WERI-Rb-1 (cell line): ENCODE measurements at places on chromosomes 3 and 15.

- DNase-seq = no peak
Measured at GRCh38 chr3:196793246-196793645, 53.6 kb downstream of the PAK2 start.

DNA sequence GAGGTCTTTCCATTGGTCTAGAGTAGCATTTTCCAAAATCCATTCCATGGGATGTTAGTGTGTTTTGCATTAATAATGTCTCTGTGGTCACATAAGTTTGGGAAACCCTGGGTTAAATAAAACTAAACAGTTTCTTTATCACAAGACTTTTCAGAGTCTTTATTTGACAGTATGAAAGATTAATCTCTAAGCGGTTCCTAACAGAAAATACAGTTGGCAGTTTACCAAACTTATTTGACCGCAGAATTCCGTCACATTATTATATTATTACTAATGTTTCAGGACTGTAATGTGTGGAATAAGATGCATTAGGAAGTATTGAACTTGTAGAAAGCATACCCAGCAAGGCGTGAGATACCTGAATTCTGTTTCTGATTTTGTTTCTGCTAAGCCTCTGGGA lies 71.5 kb upstream of the ADAMTSL3 start:
- no peak for DNase-seq

GRCh38 chr3:134294302-134295280 lies 43.9 kb upstream of the RYK start:
- no peak for DNase-seq

GRCh38 chr15:36501063-36501678 lies 78.3 kb upstream of the CDIN1 start:
- peak; percentile 55 for DNase-seq

- DNase-seq = no peak
Measured at GRCh38 chr3:51739110-51739509, 32.2 kb downstream of the GRM2 start.

GRCh38 chr3:117118604-117119003 lies 409.0 kb downstream of the TUSC7 start:
- DNase-seq = no peak
